Stimulated activated effector memory CD8-positive, alpha-beta T cell treated with anti-CD3 and anti-CD28 coated beads, Interleukin-12 subunit alpha, Interleukin-12 subunit beta, amount 100 ng/mL, for 72 hours (primary cell): ENCODE measurements at places on chromosomes 13 and 19.

DNA sequence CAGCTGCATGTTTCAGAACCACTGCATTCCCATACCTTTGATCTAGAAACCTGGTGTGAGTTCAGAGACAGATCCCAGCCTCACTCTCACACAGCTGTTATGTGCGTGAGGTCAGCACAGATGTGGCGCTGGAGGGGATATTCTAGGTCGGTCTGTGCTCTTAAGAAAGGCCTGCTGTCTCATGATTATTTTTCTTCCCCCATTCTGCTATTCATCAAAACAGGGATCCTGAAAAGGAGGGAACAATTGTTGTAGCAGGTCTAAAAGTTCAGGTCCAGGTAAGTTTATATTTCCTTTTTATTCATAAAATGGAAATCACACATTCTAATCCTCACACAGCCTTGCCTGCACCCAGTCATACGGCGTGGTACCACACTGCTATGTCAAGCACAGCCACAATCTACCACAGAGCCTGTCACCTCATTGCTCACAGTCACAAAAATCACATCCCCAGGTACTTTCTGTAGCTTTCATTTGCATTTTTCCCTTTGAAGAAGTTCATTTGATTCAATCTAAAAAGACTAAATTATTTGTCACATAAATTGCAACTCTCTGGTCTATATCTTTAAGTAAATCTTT is 867 bp downstream of the ZNF546 start:
- no peak for DNase-seq

- DNase-seq = peak; percentile 31
Observed at GRCh38 chr19:53254411-53255341, at the start of gene ZNF677. Gene ZNF677 (minus strand): TSS chr19:53254873. CDS start chr19:53251550, 3,323 bp downstream.

DNA sequence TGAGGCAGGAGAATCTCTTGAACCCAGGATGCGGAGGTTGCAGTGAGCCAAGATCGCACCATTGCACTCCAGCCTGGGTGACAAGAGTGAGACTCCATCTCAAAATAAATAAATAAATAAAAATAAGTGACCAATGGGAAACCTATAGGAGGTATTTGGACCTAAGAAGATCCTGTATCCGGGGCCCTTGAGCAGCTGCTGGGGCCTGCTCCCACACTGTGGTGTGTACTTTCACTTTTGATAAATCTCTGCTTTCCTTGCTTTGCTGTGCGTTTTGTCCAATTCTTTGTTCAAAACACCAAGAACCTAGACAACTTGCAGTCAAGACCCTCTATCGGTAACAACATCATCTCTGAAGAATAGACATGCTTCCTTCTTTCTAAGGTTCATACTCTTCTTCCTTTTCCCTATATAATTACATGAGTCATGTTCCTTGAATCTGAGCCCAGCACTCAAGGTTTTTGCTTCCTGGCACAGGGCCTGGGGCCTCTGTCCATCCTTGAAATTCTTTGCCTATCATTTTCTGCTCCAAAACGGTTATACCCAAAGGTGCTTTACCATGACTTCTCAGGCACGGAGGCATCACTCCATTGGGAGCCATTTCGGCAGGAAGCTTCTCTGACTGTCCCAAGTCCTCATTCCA is 14.2 kb upstream of the PNMA8C start:
- DNase-seq = no peak

GRCh38 chr19:6730153-6730804 is 7.1 kb downstream of the GPR108 start:
- no peak for DNase-seq

GRCh38 chr13:39536274-39536673 is 66.7 kb downstream of the LHFPL6 start:
- no peak for DNase-seq
